Esophagus squamous epithelium (tissue), 5 donors: ENCODE measurements at places on chromosomes 6 and 20.

DNA sequence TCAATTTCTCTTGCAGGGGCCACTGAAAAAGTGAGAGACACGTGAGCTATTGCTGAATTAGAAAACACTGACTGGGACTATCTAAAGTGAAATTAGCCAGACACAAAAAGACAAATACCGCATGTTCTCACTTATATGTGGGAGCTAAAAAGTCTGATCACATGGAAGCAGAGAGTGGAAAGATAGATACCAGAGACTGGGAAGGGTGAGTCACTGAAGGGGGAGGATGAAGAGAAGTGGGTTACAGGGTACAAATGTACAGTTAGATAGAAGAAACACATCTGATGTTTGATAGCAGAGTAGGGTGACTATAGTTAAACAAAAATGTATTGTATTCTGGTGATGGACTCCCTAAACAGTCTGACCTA is 13.4 kb downstream of the CST3 start:
- no peak for DNase-seq

DNA sequence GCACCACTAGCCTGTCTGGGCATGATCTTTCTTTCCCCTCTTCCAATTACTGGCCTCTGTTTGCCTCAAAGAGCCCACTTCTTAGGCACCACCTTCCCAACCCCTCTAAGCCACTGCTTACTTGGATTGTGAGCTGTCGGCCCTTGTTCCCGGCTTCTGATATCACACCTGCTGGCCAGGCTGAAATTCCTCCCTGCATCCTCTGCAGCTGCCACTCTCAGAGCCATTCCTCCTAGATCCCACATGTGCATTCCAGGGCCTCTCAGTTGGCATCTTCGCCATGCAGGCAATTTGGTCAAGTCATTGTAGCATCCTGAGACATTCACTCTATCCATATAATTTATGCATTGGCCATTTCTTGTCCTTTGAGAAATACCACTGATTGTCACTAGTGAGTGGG is 135.9 kb downstream of the OLIG3 start:
- no peak for DNase-seq

DNA sequence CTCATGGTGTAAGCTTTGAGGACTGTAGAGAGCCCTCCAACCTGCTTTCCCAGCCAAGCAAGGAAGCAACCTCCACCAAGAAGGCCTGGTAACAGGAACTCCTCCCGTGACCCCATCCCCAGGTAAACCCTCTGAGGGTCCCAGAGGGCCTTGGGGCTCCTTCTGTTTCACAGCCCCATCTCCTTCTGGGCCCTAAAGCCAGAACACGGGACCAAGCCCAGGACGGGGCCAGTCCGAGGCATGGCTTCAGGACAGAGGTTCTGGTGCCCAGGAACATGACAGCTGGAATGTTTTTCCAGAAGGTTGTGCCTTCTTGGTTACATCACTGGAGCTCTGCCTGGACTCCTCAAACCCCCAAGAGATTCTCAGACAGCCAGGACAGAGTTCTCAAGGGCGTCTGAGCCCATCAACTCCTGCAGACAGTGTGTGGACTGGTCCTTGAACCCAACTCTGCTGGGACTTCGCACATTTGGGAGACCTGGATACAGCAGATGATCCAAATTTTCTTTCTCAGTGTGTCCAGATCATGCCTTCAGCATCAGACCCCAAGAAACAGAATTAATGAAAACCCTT is 43.1 kb downstream of the RRBP1 start:
- DNase-seq, result no peak

DNA sequence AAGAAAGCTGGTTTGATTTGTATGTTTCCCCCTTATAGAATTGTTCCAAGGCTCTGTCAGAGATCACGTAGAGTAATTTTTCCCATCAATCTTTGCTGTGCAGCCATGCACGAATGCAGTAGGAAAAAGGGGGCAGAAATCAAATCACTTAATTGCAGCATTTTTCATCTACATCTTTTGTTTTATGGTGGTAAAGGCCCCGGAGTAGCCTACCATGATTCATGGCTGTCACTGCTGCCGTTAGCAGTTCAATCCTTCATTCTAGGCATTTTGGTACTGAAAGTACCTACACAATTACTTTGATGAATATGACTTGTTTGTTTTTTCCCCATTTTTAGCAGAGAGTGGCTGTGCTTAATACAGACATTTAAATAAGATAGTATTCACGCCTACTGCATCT is 631.9 kb upstream of the MMS22L start:
- no peak for DNase-seq

- DNase-seq, result no peak
These were observed 167.0 kb downstream of the SOBP start for GRCh38 chr6:107656883-107657282.

GRCh38 chr6:131819572-131820124 is 11.8 kb downstream of the ENPP1 start:
- DNase-seq, result no peak

- no peak for DNase-seq
These were observed 48.2 kb upstream of the TLDC2 start for GRCh38 chr20:36827541-36828279.

GRCh38 chr6:150887978-150888563 is 22.6 kb downstream of the MTHFD1L start:
- DNase-seq, result no peak

DNA sequence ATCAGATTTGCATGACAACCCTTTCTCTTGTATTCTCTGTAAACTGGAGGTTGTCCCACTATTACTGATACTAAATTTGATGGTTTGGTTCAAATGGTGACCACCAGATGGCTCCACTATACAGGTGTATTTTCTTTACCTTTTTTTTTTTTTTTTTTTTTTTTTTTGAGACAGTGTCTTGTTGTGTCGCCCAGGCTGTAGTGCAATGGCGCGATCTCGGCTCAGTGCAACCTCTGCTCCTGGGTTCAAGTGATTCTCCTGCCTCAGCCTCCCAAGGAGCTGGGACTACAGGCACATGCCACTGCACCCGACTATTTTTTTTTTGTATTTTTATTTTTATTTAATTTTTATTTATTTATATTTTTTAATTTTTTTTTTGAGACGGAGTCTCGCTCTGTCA is 6.6 kb upstream of the WTAP start:
- DNase-seq, result no peak

- no peak for DNase-seq
These were observed 1.3 kb upstream of the LIME1 start for GRCh38 chr20:63734946-63735858.

- no peak for DNase-seq
These were observed 125.4 kb downstream of the SH3BGRL2 start for GRCh38 chr6:79756496-79756895.

- DNase-seq, result no peak
These were observed 1.9 kb upstream of the SLC24A3 start for GRCh38 chr20:19210391-19211155.

DNA sequence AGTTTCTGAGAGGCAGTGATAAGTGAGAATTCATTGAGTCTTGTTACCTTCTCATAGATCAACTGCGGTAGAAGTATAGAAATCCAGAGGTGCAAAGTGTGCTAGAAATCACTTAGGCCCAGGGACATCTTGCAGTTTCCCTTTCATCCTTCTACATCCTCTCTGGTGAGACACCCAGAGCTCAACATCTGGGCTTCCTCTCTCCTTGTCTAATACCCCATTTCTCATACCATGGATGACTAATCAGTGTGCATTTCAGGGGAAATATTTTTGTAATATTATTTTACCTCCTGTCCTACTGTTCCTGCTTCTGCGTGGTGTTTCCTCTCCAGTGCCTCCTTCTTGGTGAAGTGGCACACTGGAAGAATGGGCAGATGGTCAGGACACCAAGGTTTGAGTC is 322.4 kb downstream of the TFAP2B start:
- DNase-seq, result no peak

DNA sequence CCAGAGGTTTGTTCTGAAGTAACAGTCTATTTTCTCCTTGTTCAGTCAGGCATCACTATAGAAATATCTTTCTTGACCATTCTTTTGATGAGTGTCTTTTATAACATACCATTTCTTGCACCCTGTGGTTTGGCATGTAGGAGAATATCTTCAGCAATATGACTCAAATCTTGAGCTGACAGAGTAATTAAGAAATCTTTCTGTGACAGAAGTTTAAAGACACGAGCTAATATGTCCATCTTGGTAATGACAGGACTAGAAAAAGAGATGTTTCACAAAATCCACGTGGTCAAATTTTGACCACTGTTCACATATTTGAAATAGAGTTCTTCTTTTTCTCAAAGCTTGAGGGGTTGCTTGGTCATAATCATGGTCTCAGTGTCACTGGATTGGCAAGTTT is 149.9 kb downstream of the MYB start:
- DNase-seq, result no peak

DNA sequence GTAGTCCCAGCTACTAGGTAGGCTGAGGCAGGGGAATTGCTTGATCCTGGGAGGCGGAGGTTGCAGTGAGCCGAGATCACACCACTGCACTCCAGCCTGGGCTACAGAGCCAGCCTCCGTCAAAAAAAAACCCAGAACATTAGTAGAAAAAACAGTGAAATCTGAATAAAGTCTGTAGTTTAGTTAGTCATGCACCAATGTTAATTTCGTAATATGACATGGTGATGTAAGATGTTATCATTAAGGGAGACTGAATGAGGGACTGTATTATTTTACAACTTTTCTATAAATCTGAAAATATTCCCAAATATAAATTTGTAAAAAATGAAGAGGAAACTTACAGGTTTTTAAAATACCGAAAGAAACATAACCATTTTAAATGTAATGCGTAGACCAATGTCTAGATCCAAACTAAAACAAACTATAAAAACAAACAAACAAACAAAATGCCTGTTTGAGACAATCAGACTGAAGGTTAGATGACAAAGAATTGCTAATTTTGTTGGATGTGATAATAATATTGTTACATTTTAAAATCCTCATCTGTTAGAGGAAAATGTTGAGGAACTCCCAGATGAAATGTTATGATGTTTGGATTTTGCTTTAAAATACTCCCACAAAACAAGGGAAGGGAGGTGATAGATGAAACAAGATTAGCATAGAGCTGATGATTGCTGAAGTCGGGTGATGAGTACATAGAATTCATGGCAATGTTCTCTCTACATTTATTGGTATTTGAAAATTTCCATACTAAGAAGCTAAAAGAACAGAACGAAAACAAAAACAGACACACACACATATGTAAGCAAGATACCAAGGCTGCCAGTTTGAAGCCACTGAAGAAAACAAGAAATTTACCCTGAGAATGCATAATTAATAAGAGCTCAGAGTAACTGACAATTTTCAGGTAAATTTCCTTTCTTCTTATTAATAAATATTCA is 1.8 kb downstream of the GSTA4 start:
- DNase-seq, result no peak

GRCh38 chr6:154993710-154994109 is 1.4 kb upstream of the TIAM2 start:
- no peak for DNase-seq

- no peak for DNase-seq
These were observed at the start of gene GID8 for GRCh38 chr20:62938105-62938888. Gene GID8, plus strand, starts transcription at chr20:62938147. Its CDS starts 3,356 bp downstream, at chr20:62941503.

- no peak for DNase-seq
These were observed 35.6 kb upstream of the GATA5 start for GRCh38 chr20:62511300-62511914.

- no peak for DNase-seq
These were observed 108.1 kb downstream of the IRF4 start for GRCh38 chr6:499617-500016.

DNA sequence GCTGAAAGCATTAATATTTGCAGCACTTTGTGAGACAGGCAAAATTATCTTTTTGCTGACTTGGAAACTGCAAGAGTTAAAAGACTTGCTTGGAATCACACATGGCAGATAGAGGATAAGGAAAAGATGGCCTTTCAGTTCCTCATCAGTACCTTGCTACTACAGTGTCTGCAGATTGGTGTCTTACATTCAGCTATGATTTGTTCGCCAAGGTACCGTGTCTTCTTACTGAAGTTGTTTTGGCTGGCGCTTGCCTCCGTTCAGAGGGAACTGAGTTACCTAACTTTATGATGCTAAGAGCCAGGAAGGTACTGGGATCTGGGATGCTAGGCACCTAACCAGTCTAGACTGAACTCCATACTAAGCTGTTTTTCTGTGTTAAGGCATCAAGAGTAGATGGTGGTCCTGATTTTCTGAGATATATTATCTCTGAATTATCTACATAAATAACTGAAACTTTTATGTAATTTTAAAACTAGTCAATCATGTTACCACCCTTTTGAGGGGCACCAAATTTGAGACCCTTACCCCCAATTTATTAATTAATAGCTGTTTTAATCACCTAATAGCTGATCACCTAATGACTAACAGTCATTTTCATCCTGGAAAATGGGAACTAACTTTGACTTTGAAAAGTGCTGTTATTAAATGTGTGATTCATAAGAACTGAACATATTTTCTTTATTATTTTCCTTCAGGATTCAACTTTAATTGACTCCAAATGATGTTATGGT is 2.5 kb downstream of the WTAP start:
- no peak for DNase-seq

DNA sequence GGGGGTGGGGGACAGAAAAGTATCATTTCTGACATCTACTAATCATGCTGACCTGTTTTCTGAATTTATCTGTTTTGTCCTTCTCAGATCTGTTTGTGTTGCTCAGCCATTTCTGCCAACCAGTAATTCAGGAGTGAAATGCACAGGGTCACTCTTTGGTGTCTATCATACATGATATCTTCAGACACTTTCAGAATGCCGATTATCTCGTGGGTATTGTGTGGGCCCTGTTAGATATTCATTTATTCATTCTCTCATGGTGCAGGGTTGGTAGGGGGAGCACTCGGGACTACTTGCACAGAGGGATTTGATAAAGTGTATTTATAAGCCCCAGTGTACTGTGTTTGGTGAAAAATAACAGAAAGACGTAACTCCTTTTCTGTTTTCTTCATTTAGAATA is 101.2 kb upstream of the CITED2 start:
- no peak for DNase-seq

DNA sequence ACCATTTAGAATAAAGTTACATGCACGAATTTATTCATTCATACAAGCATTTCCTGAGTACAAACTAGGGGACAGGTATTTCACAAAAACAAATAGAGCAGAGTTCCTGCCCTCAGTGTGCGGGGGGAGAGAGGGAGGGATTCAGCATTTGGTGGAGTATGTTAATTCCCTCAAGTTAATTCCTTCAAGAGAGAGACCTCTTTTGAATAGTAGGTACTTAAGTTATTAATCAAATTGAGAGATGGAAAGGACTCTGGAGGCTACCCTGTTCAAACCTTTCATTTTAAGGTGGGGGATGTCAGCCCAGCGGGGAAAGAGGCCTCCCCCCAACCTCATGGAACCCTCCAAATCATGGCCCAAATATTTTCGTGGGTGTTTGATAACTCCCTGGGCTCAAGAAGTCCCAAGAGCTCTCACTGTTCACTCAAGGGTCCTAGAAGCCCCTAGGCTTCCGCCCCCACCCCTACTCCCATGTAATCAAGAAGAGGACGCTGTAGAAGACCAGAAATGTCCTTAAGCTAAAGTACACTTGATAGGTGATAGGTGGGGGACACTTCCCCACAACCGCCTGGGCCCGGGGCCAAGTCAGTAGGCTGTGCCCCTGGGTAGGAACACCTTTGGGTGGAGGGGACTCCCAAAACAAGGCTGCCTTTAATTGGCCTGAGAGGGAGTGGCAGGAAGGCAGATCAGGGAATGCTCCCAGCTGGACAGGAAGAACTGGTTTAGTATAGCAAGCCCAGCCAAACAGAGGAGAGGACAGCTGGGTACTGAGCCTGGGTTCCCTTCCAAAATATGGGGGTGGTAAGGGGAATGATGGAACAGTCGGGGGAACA is 2.9 kb downstream of the SDC4 start:
- DNase-seq, result no peak
